ENCODE measurements at places on chromosomes 4 and X. TPM values are rescaled to one million over a fixed set of nuclear protein-coding genes. Genes with fewer than 3 reads are reported as not detected.

DNA sequence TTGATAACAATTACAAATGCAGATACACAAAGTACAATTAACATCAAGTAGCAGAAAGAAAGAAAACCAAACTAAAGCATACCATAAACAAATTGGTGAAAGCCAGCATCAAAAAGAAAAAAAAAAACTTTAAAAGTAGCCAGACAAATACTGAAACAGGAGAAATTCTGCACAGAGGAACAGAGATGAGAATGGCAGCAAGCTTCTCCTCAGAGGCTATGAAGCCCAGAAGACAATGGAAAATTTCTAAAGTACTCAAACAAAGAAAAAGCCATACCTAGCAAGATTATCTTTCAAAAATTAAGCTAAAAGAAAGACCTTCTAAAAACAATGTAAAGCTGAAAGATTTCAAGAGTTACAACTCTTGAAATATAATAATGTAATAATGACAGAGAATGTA lies 471.3 kb downstream of the SPOCK3 start:
- no peaks in the 10 kb centered on the region for H3K36me3 ChIP-seq
- no peaks in the 10 kb centered on the region for H3K27me3 ChIP-seq
- H3K4me3 ChIP-seq: no peak overlapping the region
- DNase-seq: no peak
- no peaks in the 10 kb centered on the region for H3K4me1 ChIP-seq
- H3K27ac ChIP-seq: no peak overlapping the region

The CT45A3 gene
- not detected for total RNA-seq

DNA sequence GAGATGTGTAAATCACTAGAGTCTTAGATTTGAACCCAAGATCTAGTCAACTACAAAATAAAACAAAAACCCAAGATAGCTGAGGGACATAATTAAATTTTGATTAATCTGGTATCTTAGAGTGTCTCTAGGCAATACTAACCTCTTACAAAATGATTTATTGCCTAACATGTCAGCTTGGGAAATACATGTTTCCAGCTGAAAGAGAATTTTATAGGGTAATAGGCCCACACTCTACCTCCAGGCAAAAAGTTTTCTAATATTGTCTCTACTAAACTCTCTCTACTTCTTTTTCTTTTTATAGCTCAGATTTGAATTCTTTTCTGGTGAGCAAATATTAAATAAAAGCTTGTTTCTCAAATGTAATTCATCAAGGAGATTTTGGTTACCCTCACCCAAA lies 263.2 kb downstream of the IL15 start:
- no peaks in the 10 kb centered on the region for H3K4me1 ChIP-seq
- H3K36me3 ChIP-seq: no peaks in the 10 kb centered on the region
- no peak overlapping the region for H3K4me3 ChIP-seq
- H3K27me3 ChIP-seq: no peaks in the 10 kb centered on the region
- no peak overlapping the region for H3K27ac ChIP-seq

The TLR6 gene
- 12.8 TPM for total RNA-seq

The CT47B1 gene
- total RNA-seq: not detected

The MAOA gene
- total RNA-seq: 29.6 TPM
